ENCODE measurements at places on chromosomes 16 and 17.
A peak's percentile ranks its signal among the peaks of the same experiment; 100 is the strongest.

GRCh38 chr17:66831383-66832210 lies 3.3 kb upstream of the CACNG5 start:
- DNase-seq = no peak

- no peak for DNase-seq
Measured at GRCh38 chr17:81586096-81586495, 33.9 kb upstream of the FAAP100 start.

DNA sequence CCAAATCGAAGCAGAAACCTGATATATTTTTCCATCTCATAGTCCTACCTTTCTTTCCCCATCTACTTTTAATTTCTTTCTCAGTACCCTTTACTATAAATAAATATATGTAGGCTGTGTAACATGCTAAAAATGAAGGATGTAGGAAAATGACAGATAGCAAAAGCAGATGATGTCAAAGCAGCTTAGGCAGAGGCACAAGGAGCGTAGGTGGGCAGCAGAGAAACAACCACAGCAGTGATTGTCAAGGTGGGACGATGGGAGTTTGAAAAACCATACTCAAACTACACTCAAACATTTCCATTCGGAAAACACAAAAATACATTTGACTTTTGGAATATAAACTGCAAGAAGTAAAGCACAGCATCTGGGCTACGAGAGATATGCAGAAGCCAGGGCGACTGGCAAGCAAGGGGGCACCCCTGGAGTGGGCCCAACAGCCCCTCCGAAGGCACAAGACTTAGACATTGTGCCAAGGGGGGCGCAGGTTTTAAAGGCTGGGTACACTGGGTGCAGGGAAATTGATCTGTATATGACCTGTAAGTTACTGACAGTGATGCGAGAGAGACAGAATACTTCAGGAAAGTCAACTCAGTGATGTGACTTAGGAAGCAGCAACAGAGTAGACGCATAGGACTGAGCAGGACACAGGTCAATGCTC lies 31.1 kb downstream of the SNN start:
- DNase-seq = no peak

DNA sequence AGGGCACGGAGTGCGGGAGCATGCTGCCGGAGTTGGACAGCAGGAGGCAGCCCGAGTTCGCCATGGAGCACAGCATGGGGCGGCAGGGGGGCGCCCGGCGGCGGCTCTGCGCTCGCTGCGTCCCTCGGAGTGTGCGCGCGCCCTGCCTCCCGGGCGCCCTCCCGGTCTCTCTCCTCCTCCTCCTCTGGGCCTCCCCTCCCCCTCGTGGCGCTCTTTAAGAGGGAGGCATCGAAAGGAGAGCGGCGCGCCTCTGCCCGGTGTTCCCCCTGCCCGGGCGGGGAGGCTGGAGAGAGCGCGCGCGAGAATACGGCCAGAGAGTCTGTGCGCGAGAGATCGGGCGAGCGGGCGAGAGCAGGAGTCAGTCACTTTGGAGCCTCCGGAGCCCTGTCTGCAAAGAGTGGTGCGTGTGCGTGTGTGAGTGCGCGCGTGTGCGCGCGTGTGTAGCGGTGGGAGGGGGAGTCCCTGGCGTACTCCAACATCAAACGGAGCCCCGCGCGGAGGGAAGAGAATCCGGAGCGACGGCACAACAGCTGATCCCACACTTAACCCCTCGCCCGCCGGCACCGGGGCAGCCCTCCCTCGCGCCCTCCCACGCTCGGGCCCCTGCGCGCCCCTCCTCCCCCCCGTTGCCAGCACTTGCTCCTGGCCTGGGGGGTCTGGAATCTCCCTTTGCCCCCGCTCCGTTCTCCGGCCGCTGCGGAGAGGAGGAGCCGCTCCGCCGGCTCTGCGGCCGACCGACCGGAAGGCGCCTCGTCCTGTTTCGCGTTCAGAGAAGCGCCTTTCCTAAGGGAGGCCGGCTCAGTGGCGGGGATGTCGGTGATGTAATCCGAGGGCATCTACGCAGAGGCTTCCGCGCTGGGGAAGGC lies 108.9 kb downstream of the ENGASE start:
- DNase-seq = no peak

DNA sequence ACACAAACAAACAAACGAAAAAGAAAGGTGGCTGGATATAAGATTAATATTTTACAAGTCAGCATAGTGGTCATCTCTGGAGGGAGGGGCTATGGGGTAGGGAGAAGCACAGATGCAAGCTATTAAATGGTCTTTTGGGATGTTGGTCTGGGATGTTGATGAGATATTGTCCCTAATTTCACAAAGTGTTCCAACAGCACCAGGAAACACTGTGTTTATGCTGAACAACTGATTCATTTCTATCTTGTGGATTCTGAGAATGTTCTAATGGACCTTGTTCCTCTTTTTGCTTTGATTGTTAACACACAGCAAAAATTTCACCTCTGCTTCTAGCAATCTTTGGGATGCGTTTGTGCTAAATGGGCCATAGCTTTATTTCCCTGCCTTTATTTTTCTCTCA lies 9.7 kb downstream of the PECAM1 start:
- no peak for DNase-seq

DNA sequence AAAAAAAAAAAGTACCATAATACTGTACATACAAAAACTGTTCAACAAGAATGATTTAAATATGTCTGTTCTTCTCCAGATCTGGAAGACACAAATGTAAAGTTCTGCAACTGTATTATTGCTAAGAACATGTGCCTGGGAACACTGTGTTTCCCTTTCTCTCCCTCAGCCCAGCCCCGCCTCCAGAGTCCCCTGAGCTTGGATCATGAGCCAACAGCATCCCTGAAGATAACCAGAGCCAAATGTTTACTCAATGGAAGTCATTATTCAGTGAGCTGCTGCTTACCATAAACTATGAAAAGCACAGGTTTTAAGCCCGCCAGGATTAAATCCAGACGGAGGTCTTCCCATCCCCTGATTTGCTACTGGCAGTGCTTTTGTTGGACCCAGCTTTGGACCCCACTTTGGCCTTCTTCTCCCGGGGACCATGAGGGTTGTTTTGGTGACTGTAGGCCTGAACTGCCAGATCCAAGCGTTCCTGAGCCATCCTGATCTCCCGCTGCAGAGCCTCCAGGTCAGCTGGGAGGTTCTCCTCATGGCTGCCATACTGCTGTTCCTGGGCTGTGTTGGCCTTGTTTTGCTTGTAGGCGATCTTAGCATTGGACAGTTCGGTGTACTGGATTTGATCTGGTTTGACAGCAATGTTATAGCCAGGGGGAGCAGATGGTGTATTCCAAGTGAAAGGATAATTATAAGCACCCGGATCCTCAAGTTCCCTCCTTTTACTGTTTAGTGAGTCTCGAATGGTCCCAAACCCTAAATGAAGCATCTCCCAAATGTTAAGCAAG lies 25.6 kb downstream of the GJC1 start:
- DNase-seq = peak; percentile 39

DNA sequence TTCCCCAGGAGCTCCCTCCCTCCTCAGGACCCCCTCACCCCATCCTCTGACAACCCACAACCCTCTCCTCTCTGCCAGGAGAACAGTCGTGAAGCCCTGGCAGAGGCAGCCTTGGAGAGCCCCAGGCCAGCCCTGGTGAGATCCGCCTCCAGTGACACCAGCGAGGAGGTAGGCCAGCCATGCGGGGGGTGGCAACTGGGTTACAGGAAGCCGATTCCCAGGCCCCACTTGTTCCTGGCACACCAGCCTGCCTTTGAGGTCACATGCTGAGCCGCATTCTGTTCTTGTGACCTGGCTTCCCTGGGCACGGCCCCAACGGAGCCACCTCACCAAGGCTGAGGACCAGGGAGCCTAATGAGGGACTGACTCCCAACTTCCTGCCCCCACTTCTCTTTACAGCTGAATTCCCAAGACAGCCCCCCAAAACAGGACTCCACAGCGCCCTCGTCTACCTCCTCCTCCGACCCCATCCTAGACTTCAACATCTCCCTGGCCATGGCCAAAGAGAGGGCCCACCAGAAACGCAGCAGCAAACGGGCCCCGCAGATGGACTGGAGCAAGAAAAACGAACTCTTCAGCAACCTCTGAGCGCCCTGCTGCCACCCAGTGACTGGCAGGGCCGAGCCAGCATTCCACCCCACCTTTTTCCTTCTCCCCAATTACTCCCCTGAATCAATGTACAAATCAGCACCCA lies 7.9 kb downstream of the NAT9 start:
- DNase-seq = no peak

DNA sequence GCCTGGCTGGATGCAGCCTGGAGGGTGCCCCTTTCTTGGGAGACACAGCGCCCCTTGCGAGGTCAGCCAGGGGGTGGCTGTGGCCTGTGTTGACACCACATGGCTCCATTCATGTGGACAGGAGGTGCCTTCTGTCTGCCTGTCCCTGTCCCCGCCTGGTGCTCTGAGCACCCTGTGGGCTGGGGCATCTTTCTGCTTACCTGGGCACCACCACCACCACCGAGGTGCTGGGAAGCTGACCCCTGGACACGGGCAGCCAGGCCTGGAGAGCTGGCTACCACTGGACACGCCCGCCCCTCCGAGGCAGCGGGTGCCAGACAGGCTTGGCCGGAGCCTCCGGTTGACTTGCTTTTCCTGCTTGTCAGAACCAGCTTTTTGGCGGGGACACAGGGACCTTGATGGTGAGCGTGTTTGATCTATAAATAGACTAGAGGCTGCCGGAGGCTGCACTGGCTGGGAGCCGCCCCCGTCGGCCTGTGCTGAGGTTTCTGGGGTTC lies 121.3 kb upstream of the GSE1 start:
- no peak for DNase-seq

Measured in skeletal muscle cell (primary cell).